ENCODE measurements at places on chromosomes 7 and 10.

- no peak for DNase-seq
Measured at GRCh38 chr7:1063361-1063760, 19.0 kb downstream of the GPR146 start.

GRCh38 chr10:28411648-28412047, 108.8 kb upstream of the MPP7 start:
- no peak for DNase-seq

DNA sequence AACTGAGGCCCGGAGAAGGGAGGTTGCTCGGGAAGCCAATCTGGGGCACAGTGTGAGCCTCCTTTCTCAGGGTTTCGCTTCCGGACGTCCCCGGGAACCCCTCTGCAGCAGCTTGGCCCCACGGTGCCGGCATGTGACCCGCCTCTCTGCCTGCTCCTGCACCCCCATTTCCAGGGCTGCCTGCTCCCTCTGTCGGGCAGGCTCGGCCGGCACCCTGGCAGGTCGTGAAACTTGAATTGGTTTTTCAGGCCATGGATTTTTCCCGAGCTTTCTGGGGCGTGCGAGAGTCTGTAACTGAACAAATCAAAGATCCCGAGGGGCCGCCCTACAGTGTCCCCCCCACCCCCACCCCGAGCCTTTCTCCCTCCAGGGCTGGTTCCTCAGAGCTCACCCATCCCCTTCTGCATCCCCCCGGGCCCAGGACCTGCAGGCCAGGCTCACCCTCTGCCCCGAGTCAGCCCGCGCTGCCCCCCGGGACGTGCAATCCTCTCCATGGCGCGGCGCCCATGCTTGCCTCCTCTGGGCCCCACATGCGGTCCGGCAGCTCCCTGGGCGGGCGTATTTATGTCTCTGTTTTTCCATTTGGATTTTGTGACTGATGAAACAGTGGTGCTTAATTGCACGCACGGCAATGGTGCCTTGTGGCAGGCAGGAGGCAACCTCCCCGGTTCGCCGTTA, 58.1 kb downstream of the UNCX start:
- DNase-seq = no peak

GRCh38 chr10:99425204-99425603, 5.2 kb downstream of the GOT1 start:
- DNase-seq = no peak

DNA sequence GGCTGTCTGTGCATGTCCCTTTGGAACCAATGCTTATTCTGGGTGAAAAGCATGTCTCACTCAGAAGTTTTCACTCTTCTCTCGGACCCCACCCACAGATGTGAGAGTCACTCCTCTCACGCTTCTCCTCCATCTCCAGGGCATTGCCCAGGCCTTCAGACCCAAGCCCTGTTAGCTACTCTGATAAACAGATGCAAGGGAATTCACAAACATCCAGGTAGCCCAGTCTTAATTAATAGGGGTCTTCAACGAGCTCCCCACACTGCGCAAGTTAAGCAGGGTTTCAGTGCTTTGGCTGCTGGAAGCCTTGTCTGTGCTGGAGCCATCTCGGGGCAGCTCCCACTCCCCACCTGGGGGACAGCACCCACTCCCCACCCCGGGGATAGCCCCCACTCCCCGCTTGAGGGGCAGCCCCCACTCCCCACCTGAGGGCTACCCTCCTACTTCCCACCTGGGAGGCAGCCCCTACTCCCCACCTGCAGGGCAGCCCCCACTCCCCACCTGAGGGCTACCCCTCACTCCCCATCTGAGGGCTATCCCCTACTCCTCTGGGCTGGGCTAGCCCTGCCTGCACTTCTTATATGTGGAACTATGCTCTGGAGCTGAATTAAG, 8.7 kb downstream of the PKD1L1 start:
- no peak for DNase-seq

DNA sequence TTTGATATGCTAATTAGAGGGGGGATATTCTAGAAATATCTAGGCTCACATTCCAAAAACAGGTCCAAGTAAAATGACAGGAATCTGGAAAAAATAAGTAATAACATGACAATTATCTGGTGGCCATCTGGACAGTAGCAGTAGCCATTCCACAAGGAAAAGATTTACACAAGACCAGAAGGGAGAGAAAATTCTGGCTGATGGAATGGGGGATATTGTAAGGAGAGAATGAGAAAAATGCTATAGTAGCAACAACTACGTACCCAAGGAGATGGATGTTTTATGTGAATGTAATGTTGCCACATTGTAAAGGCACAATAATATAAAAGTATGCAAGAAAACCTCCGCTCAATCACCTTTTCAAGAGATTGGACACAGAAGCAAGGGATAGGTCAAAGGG, 5.4 kb downstream of the MYOF start:
- no peak for DNase-seq

DNA sequence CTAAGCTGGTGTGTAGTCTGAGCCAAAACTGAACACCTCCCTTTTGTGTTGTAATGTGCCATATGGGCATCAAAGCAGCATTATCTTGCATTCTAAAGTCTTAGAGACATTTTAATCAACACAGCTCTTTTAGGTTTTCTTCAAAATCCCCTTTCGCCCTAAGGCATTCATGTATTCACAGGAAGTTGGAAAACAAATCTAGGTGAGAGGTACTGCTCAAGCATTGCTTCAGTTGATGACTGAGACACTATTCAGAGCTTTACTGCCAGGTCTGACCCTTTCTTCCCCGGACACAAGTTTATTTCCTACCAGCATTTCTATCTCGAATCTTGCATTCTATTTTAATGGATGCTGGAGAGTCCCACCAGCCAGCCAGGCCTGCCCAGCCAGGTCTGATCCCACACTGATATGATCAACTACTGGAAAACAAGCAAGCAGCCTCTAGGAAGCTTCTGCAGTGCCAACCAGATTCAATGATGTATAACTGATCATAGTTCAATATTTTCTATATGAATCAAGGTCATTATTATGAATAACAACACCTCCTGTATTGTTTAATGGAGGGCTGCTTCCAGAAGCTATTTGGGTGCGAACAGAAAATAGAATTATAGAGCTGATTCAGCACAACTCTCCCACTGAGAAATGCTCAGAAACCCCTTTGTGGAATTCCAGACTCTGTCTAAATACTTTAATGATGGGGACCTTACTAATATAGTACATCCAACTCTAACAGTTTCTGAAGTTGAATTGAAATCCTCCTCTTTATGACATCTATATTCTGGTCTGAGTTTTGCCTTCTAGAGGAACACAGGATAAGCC, 4.0 kb upstream of the BRAF start:
- DNase-seq = no peak

- DNase-seq = no peak
Measured at GRCh38 chr10:132385721-132386418, 11.1 kb upstream of the PWWP2B start.

GRCh38 chr7:24496036-24496435, 77.2 kb upstream of the PALS2 start:
- DNase-seq = no peak

GRCh38 chr7:90465816-90466215, 3.6 kb upstream of the PTTG1IP2 start:
- no peak for DNase-seq

- DNase-seq = no peak
Measured at GRCh38 chr7:140920745-140921144, 4.0 kb downstream of the BRAF start.

DNA sequence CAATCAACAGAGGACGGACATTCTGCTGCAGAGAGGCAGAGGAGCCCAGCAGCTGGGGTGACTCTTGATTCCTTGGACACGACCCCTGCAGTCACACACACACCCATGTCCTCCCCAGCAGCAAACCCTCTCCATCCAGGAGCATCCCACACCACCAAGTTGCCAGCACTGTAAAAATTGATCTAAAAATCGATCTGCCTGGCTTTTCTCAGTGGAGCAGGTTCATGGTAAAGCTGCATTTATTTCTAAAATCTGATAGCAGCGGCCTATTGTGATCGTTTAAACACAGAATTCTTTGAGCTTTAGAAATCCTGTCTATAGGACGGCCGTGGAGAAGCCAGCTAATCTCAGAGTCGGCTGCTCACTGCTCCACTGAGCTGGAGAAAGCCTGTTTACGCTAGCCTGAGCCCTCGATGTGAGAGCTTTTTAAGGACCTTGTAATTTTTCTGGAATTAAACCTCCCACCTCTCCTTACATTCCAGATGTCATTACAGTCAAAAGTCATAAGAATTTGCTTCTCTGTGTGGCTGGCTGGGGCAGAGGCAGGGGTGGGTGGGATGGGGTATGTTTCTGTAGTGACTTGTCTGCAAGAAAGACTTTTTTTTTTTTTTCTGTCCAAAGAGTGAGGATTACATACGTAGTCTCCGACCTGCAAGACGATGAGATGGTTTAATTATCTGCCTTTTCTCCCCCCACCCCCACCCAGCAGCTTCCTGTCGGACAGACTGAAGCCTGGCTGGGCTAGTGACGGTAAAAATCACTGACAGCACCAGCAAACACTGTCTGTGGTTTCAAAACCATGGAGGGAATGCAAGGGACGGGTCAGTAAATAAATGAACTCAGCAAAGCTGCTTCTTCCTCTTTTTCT, 31.6 kb downstream of the TRIM8 start:
- DNase-seq = no peak

- DNase-seq = no peak
Measured at GRCh38 chr7:18656362-18656761, 160.8 kb downstream of the HDAC9 start.

Measured in HS-5 (cell line).